ENCODE measurements at places on chromosomes 7 and 10.

DNA sequence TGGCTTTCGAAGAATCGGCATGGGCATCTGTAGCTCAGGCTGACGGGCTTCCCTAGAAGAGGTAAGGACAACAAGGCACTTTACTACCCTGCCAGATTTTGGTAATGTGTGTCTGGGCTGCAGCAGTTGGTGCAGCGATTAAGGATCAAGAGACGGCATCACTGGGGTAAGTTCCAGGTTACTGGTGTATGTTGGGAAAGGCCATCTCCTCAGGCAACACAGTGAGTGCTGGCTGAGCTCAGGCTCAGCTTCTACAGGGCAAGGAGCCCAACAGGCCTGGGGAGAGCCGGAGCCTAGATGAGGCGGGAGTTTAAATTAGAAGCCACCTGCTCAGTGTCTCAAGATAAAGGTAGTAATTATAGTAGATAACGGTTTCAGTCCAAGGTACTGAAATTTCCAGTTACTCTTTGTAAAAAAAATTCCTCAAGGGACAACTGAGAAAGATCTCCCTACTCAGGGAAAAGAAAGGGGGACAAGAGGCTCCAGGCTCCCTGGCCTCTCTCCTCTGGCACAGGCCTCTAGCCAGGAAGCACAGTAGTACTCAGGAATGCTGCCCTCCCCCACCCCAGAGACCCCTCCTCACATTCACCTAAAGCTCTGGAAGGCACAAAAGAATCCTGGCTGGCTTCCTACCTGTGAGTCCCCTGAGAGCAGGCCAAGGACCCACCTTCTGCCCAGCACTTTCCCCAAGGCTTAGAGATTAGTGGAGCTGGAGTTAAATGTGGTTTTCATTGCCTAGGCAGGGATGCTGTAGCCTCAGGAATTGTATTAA lies 3.9 kb downstream of the CXCL12 start:
- no peak for DNase-seq

DNA sequence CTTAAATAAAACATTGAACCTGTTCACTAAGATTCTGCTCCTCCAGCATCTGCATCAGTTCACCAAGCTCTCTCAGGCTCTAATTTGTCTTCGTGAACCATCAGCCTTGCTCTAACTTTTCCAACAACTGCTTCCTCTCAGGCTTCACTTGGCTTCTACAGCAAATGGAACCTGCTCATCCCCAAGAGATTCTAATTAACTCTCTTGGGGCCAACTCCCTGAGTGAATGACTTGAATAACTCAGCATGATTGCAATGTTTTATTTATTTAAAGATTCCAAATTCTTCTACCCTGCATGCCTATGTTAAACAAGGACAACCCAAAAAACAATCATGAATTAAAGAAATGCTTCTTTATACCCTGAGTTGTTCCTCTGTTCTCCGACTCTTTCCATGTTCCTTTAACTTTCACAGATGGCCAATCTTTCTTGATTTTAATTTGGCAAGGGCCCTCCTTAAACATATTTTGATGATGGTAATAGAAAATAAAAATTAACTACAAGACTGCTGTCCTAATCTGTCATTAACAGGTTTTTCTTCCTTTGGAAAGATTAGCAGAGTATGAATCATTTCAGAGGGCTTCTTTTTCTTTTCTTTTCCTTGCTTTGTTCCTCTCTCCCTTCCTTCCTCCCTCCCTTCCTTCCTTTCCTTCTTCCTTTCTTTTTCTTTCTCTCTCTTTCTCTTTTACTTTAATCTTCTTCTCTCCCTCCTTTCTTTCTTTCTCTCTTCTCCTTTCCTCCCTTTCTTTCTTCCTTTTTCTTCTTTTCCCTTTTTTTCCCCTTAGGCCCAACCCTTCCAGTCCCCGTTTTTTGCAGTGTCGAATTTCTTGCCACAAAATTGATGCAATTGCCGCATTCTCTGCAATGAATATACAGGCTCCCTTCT lies 195.0 kb upstream of the RHOBTB1 start:
- no peak for DNase-seq

GRCh38 chr10:6766131-6766801 lies 186.2 kb upstream of the PRKCQ start:
- DNase-seq: no peak

DNA sequence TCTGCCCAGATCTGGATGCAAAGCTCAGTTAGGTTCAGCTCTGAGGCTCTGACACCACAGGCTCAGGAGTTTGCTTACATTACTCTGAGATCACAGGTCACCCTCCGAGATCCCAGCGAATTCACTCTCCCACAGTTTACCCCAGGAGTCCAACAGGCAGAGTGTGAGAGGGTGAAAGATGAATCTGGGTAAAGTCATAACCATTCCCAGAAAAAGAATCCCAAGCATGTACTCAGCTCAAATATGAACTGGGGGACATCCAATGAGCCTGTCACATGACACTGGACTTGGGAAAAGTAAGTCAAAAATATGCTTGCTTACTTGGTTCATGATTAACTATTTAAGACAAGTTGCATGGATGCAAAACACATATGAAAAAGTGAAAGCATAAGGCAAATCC lies 110.3 kb upstream of the ARID5B start:
- peak; percentile 56 for DNase-seq

- DNase-seq: peak; percentile 56
These were observed 96.6 kb downstream of the MKLN1 start for GRCh38 chr7:131424219-131424822.

GRCh38 chr7:28729281-28729680 lies 228.8 kb downstream of the TRIL start:
- no peak for DNase-seq

GRCh38 chr10:52703898-52704297 lies 68.7 kb downstream of the MBL2 start:
- no peak for DNase-seq
